Ovary (tissue), 10 donors: ENCODE measurements at places on chromosomes 11 and 22.

- no peak for DNase-seq
Measured at GRCh38 chr22:28988457-28988856, 73.2 kb downstream of the C22orf31 start.

- DNase-seq = no peak
Measured at GRCh38 chr22:26547426-26547825, 35.2 kb upstream of the TFIP11 start.

- DNase-seq = no peak
Measured at GRCh38 chr11:3022300-3022967, 30.3 kb upstream of the NAP1L4 start.

GRCh38 chr11:65159012-65159411, 11.0 kb upstream of the SPDYC start:
- no peak for DNase-seq

DNA sequence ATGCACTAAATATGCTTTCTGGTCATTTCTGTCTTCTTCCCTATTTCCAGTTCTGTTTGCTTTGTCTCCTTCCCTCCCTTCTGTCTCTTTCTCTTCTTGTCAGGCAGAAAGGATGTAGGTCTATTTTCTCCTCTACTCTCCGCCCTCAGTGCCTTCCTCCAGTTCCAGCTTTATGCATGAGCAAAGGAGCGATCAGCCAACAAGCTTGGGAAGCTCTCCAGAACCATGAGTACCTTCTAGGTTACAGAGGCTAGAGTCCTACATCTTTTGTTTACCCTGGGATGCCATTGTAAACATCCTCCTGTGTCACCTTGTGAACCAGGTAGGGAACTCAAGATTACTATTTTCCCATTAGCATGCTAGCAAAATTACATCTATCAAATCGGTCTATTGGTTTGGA, 7.9 kb upstream of the SPON1 start:
- DNase-seq = no peak

DNA sequence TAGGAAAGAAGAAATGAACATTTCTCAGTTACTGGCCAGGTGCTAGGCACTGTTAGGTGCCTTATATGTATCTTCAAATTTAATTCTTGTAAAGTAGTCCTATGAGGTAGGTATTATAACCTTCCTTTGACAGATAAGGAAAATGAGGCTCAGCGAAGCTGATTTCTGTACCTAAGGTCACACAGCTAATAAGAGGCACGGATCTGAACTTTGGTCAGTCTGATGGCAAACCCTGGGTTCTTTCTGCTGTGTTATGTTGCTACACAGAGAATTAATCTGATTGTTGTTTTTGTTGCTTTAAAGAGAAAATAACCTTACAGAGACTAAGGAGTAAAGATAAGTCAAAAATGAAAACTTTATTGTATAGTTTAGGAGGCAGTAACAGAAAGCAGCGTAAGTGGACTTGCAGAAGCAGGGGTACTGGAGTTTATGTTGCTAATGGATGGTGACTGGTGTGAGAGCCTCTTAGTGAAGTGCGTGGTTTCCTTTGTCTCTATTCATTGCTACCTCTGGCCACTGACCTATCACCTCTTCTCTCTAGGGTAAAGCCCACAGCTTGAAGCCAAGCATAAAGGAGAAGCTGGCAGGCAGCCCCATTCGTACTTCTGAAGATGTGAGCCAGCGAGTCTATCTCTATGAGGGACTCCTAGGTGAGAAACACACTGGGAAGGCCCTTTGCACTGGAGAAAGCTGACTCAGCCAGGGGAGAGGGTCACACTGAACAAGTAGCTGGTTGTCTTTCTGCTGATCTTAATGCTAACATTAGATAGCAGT, 38.3 kb downstream of the MADD start:
- no peak for DNase-seq

- no peak for DNase-seq
Measured at GRCh38 chr11:60809691-60810090, 24.6 kb downstream of the MS4A10 start.
